ENCODE measurements at places on chromosomes 1 and 21.

DNA sequence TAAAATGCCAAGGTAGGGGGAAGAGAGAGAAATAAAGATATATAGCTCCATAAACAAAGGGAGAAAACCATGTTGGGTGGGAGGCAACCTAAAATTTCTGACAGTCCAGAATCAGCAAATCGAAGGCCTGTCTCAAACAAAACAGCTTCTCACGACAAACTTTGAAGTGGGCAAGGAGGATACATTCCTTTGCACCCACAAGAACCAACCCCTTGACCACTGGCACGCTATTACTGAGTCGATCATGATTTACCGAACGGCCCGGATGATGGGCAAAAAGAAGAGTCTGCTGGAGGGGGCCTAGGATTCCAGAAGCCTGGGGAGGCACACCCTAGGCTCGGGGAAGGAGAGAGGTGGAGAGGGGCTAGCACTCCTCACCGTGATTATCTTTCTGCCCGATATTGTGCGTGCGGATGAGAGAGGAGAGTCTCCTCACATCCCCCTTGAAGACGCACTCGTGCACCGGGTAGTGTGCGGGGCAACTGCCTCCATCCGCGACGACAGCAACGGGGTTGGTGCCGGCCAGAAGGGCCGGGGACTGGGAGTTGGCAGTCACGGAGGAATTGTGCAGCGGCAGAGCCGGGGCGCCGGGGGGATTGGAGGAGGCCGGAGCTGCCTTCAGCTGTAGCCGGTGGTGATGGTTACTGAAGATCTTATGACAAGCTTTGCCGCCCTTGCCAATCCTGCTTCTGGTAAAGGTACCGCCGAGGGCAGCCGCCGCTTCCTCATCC is 756 bp downstream of the ANKRD13C start:
- no peak for DNase-seq

DNA sequence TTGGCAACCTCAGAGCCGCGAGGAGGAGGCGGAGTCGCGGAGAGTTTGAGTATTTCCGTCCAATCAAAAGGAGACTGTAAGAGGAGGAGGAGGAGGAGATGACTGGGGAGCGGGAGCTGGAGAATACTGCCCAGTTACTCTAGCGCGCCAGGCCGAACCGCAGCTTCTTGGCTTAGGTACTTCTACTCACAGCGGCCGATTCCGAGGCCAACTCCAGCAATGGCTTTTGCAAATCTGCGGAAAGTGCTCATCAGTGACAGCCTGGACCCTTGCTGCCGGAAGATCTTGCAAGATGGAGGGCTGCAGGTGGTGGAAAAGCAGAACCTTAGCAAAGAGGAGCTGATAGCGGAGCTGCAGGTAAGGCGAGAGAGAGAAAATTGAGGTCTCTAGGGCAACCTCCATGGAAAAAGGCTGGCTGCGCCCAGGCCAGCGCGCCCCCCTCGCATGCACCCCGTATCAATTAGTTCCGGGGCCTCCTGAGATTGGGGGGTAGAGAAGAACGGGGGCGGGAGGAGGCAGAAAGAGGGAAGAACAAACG is at the start of gene PHGDH:
Gene PHGDH, plus strand, starts transcription at position 131 of the 538 bp plus-strand sequence. Its CDS starts 89 bp downstream, at position 220.
- DNase-seq: peak; percentile 13

GRCh38 chr1:7048395-7048794 is 263.1 kb downstream of the CAMTA1 start:
- DNase-seq: no peak

DNA sequence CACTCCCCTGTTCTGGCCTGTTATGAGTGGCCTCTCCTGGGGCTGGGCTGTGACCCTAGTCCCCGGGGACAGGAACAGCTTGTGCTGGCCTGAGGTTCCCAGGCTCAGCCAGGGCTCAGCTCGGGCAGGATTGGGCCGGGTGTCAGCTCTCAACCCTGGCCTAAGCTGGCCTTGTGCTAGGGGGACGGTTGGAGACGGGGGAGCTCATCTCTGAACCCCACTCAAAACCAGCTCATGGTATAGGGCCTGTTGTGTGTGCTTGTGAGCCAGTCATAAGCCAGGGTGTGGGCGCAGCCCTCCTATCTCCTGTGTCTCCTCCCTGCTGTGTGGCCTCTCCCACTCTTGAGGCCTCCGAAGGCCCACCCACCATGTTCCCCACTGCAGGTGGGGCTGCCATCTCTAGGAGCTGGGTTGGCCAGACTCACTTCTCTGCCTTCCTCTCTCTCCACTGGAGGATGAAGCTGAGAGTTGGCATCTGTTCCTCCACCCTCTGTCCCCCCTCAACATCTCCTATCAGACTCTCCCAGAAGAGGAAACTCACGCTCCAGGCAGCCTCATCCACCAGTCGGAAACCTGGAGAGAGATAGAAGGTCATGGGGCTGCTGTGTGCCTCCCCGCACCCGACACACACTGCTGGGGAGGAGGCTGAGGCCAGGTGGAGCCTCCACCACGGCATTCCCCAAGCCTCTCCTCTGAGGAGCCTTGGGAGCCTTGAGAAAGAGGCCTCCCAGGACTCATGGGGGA is 1.4 kb downstream of the PEAR1 start:
- DNase-seq: no peak
